ENCODE measurements at places on chromosomes 7 and 10.

GRCh38 chr10:128573986-128574385 lies 447.8 kb upstream of the MKI67 start:
- DNase-seq: no peak

GRCh38 chr7:73429622-73430505 lies 3.7 kb upstream of the FZD9 start:
- no peak for DNase-seq

DNA sequence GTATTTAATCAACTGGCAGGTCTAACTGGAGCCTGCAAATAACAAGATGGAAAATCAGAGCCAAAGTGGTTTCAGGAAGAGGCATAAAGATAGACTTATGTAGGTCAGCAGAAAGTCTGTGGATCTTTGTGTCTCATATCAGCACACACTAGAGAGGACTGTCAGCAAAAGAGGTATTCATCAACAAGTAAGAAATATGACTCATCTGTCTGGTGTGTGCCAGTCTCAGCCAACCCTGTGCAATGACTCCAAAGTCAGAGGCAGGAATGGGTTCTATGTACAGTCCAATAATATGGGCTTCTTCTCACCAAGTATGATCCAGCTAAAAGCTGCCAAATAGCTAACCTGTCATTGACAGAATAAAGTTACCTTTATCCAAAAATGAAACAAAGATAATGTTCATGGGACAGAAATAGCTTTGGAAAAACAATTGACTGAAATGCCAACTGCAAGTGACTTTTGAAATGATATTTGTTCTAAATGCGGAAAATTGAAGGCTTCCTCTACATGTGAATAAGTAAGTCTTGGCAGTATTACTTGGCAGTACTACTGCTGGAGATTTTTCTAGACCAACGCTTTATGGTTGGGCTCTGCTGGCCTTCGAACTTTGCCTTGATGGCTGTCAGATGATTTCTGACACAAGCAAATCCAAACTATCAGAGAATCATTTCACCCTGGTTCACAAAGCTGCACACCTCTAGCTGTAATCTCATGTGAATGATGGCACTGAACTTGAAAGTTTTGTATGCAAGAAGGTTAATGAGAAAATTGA lies 272.3 kb upstream of the SEMA3C start:
- no peak for DNase-seq

GRCh38 chr7:18952846-18953245 lies 164.6 kb downstream of the TWIST1 start:
- DNase-seq: no peak

DNA sequence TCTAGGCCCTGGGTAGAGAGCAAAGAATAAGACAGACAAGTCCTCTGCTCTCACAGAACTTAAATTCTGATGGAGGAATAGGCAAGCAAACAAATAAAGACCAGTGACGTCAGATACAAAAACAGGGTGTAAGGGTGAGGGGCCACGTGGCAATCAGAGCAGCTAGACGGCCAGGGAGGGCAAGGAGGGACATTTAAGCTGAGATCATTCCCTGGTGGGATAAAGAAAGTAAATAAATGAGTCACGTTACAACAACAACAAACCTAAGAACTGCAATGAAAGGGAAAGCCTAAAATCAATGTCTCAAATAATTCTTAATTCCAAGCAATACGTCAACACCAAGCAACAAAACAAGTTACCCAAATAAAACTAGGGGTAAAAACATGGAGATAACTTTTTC lies 21.8 kb downstream of the STN1 start:
- no peak for DNase-seq

- DNase-seq: no peak
These were observed 348.6 kb downstream of the AUTS2 start for GRCh38 chr7:69946901-69947300.

DNA sequence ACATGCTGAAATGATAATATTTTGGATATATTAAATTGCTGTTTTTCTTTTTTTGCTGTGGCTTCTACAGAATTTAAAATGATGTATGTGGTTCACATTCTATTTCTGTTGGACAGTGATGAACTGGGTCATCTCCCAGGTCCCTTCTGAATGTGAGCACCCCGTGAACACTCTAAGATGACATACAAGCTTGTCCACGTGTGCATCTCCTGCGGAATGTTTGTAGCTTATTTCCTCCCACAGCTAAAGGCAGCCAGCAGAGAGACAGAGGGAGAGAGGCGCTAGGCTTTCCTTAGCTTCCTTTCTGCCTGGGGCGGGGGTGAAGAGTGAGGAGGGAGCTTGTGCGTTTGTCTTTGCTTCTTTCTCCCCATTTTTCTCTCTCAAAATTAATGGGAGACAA lies 219.1 kb downstream of the EMX2 start:
- no peak for DNase-seq

- no peak for DNase-seq
These were observed 58.6 kb upstream of the FEZF1 start for GRCh38 chr7:122363144-122363543.

GRCh38 chr7:18426564-18427226 lies 68.9 kb upstream of the HDAC9 start:
- DNase-seq: no peak

DNA sequence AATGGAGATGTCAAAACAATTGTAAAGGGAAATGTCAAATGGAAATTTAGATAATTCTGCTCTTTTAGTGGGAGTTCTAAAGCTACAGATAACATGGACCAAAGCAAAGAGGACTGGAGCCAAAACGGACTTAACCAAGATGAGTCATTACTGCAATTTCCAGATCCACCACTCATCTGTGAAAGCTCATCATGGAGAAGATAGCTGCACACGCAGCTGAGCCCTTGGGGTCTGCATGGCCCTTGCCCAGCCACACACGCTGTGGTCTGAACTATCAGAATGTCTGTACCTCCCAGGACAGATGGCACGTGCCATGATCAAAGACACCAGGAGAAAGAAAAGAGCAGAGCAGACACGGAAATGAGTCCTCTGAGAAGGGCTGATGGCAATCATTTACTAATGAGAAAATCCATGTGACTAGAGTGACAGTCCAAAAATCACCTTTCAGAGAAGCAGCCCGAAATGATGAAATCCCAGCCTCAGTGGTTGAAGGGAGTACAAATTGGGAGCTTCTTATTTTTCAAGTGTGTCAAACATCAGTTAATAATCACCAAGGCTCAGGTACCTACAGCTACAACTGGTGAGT lies 177.9 kb upstream of the MGMT start:
- DNase-seq: no peak

- DNase-seq: no peak
These were observed 261.8 kb upstream of the SHH start for GRCh38 chr7:156074084-156074483.

- DNase-seq: peak; percentile 23
These were observed 757 bp upstream of the PALS2 start for GRCh38 chr7:24572393-24572996.

DNA sequence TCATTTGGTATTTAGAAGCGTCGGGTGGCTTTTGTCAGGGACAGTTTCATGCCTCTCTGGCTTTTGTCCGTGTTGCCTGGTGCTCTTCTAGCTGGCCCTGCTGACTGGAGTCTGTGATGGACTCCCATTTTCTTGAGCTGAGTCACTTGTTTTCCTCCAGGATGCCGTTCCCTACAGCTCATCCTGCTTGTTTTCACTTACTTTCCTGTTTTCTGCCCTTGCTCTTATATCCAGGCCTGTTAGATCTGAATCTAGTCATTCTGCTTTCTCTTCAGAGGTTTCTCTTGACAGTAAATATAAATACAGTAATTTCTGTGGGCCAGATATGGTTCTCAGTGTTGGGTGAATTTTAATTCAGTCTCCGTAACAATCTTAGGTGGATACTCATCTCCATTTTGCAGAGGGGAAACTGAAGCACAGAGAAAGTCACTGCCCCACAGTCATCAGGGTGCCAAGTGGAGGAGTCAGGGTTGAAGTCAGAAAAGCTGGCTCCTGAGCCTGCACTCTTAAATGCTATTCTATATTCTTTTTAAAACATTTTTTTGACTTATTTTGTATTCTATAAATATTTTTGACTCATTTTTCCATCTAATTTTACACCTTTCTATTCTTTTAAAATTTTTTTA lies 85.4 kb downstream of the CCNY start:
- DNase-seq: no peak

- DNase-seq: no peak
These were observed 342.6 kb downstream of the TCERG1L start for GRCh38 chr10:130968964-130969363.

- DNase-seq: no peak
These were observed 184.7 kb downstream of the DGKB start for GRCh38 chr7:14717816-14718215.

DNA sequence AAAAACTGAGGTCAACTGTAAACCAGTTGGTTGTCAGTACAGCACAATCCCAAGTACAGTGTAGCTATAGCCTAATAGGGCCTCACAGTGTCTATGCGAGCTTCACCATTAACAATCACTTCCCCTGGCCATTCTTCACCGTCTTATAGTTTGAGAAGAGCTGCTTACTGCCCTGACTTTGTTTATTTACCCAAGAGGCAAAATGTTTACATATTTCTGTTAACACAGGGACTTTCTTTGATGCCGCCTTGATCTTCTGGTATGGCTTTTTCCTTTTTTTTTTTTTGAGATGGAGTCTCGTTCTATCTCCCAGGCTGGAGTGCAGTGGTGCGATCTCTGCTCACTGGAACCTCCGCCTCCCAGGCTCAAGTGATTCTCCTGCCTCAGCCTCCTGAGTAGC lies 3.3 kb downstream of the MYOF start:
- DNase-seq: no peak

DNA sequence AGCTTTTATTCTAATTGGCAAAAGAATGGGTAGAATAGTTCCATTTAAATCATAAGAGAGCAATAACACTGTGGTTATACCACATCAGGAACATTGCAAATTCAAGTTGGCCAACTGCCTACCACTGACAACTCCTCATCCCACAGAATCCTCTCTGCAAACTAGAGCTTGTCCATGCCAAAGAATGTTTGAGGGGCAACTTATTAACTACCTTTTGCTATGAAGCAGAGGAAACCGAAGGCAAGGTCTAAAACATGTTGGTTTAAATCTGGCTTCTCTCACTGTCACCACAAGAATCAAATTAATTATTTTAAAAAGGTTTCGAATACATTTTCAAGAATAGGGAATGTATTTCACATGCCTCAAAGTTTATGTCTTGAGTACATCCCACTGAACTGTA lies 36.0 kb downstream of the RHOBTB1 start:
- no peak for DNase-seq

- no peak for DNase-seq
These were observed 106.7 kb downstream of the USP6NL start for GRCh38 chr10:11504566-11505285.

- no peak for DNase-seq
These were observed 545.9 kb downstream of the REEP3 start for GRCh38 chr10:64067009-64067606.

DNA sequence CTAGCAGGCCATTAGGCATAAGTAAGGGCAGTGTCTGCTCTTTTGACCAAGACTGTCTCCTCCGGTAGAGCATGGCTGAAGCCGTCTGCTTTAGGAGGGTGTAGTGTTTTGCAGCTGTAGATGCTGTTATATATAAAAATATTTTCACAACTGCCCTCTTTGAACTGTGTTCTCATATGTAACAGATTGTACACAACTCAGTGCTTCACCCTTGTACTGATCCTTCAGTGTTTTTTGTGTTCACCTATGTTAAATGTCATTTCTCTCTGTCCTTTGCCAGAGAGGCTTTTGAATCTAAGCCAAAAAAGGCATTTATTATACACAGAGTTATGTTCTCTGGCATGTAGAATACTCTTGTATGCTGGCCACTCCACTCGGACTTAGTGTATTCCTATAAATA lies 135.5 kb downstream of the BICC1 start:
- no peak for DNase-seq

DNA sequence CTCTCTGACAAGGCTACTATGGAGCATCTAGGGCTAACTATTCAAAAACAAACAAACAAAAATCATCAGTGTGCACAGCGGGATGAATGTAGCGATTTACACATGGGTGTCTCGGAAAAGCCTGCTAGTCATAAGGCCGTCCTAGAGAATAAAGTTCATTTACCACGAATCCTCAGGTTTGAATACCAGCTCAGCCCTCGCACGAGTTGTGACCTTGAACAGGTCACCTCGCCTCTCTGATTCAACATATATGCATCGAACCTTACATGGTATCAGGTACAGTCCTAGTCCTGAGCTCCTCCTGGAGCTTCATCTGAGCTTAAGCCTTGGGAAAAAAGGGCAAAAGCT lies 572 bp downstream of the ATP5MF start:
- DNase-seq: no peak

GRCh38 chr7:85160223-85160622 lies 26.6 kb downstream of the SEMA3D start:
- DNase-seq: no peak

GRCh38 chr10:51696251-51696650 lies 3.1 kb downstream of the CSTF2T start:
- no peak for DNase-seq

DNA sequence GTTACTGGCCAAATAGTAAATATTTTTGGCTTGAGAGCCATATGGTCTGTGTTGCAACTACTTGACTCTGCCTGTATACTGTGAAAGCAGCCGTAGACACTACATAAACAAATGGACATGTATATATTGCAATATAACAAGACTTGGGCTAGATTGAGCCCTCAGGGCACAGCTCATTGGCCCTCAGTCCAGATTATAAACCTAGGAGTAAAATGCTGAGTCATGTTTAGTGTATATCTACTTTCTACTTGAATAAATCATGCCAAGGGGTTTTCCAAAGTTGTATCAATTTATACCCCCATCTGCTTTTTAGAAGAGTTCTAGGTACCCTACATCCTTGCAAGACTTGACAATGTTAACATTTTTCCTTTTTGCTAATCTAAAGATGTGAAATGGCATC lies 27.4 kb upstream of the POU6F2 start:
- DNase-seq: no peak

DNA sequence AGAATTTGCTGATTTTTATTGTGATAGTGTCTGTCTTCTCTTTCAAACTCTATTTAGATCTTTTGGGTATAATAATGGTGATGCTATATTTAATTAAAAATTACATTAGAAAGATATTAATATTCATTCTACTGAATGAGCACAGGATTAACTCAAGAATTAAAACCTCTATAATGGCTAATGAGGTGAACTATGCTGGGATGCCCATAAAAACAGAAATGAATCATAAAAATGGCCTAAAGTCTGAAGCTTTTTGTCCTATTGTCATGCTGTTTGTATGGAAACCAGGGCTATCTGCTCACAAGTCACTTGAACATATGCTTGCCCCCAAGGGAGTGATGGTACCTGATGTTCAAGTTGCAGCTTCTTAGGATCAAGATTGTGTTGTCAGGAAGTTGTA lies 76.2 kb upstream of the ICA1 start:
- DNase-seq: no peak

- DNase-seq: no peak
These were observed 868 bp downstream of the RFC2 start for GRCh38 chr7:74253331-74253730.

- DNase-seq: no peak
These were observed 171.8 kb downstream of the NXPH1 start for GRCh38 chr7:8605221-8605620.

GRCh38 chr7:73682745-73683055 lies 553 bp downstream of the DNAJC30 start:
- DNase-seq: no peak

GRCh38 chr7:157616426-157616825 lies 279.6 kb downstream of the DNAJB6 start:
- DNase-seq: no peak

Data from CD4-positive, alpha-beta T cell treated with Interleukin-12 subunit alpha and Interleukin-12 subunit beta, for 1 hour (primary cell).